ENCODE measurements at places on chromosomes 2 and 18. TPM values are rescaled to one million over a fixed set of nuclear protein-coding genes. Genes with fewer than 3 reads are reported as not detected.

DNA sequence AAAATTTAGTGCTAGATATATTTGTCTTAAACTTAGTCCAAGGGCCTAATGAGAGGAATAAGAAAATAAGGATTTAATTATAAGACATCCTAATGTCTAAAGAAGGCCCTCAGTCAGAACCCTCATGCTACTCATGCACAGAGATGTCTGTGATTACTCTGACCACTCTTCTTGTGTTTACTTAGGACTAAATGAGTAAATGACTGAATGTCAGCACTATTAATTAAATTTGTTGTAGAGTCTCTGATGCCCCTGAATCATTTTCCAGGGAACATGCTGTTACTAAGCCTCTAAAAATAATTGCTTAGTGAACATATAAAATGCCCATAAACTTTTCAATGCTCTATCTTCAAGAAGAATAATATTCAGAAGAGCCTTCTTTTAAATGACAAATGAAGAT, 32.4 kb downstream of the GULP1 start:
- no peak for DNase-seq

GRCh38 chr2:3266925-3267867, 110.4 kb downstream of the EIPR1 start:
- DNase-seq = no peak

DNA sequence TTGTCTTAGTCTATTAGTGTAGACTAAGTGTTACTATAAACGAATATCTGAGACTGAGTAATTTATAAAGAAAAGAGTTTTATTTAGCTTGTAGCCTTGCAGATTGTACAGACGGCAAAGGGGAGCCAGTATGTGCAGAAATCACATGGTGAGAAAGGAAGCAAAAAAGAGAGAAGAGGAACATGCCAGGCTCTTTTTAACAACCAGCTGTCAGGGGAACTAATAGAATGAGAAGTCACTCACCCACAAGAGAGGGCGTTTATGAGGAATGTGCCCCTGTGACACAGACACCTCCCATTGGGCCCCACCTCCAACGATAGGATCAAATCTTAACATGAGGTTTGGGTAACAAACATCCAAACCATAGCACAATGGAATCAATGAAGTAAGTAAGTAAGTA, 20.6 kb upstream of the ZNF804A start:
- DNase-seq = no peak

DNA sequence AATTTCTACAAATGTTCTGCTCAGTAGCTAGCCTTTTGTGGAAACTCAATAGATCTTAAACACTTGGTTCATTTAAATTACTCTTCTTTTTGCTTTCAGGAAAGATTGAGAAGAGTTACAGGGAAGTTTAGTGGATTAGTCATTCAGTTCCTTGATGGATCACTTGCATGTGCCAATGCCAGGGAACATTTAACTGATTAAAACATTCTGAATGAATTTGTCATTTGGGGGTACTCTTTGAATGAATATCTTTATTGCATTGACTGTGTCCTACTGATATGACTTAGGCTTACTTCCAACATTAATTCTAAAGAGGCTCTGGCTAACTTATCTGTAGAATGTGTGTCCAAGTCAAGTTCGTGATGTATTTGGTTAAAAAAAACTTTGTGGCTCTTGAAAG, 199.8 kb downstream of the PLCL1 start:
- no peak for DNase-seq

DNA sequence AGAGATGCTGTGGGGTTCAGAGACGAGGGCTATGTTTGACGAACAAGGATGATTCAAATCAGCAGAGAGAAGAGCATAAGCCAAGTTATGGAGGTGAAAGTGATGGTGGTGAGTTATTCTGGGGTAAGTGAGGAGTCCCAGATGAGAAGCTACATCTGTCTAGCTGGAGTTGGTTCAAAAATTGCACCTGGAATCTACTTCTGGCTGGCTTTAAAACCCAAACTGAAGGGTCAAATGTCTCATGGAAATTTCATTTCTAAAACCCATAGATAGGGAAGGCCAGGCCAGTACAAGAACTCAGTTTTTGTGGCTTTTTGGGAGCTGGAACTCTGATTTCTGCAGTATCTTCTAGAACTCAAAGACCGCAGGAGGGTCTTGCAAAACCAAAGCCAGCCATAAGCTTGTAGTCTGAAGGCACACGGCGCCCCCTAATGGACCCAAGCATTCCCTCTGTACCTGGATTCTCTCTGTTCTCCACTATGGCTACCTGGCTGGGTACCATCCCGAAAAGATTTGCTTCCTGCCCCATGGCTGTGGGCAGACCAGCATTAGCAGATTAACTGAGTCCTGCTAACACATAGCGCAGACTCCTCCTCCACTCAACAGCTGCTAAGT, 229.1 kb upstream of the SLC14A2 start:
- DNase-seq = peak; percentile 49

DNA sequence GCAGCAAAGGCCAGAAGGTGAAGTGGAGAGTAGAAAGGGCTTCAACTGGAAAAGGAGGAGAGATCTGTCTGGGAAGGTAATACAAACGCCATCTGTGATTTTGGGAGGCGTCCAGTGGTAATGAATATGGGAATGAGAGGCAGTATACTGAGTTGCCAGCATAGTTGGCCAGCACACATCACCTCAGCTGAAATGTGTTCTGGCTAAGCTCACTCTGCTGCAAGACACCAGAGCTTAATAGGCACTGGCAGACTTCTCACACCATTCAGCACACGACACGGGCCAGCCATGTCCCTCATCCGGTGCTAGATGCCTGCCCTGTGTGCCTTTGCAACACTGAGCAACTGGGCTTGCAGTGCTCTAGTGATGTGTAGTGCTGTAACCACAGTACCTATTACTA, 277.1 kb downstream of the PIEZO2 start:
- no peak for DNase-seq

Gene RGPD6
- 34.2 TPM for total RNA-seq

Gene TFCP2L1
- 1.1 TPM for total RNA-seq

Gene GULP1
- total RNA-seq = 41.7 TPM
